Epithelial cell of esophagus (primary cell): ENCODE measurements at places on chromosomes 7 and 10.

DNA sequence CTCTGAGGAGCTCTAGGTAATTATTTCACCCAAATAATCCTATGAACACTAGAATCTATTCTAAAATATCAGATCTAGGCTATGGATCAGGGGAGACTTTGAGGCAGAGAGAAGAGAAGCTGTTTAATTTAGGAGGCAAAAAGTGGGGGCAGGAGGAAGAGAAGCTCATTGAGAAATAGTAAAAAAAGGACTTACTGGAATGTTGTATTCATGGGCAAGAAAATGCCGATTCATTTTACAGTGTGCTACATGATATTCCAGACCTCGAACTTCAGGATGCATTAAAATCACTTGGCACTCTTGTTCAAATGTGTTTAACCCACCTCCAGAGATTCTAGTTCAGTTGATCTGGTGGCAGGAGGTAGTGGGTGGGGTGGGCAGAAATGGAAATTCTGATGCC is 109.5 kb upstream of the ITGB1 start:
- DNase-seq = no peak

DNA sequence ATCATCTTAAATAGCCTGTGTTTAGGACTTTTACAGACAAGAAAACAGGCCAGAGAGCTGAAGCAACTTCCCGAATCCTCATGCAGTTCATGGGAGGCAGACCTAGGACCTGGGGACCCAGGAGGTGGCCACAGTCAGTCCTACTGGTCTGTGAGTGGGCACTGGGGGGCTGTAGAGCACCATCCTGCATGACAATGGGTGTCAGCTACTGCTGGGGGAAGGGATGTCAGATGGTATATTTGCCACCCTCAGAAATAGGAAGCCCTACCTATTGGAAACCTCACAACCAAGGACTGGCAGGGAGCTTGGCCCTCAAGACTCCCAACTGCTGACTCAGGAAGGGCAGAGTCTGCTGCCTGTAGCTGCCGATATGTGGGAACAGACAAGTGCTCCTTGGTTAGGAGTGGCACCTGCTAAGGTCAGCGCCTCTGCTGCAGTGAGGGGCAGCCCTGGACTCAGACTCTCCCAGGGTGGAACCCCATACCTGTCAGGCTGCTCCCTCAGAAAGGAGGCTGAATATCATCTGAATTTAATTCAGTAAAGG is 29.7 kb downstream of the OGDH start:
- DNase-seq = no peak

DNA sequence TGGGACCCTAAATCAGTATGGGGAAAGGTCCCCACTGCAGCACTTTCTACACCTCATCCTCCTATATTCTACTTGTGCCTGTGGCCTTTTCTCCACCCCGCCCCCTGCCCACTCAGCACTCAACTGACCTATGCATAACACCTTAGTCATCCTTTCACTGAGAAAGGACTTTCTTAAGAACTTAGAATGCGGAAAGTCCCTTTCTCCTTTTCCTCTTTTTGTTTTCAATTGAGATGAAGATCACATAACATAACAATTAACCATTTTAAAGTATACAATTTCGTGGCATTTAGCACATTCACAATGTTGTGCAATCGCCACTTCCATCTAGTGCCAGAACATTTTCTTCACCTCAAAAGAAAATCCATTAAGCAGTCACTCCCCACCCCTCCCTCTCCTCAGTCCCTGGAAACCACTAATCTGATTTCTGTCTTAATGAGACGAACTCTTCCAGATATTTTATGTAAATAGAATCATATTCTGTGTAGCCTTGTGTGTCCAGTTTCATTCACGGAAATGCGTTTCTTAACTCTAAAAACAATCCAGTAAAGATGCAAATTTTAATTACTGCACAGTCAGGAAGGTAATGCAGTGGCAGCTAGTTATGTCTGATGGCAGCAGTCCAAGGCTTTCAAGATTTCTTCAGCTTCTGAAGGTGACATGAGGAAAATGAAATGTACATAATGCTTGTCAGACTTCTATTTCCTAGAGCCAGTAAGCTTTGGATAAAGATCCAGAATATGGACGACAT is 41.7 kb downstream of the FAS start:
- DNase-seq = peak; percentile 93

DNA sequence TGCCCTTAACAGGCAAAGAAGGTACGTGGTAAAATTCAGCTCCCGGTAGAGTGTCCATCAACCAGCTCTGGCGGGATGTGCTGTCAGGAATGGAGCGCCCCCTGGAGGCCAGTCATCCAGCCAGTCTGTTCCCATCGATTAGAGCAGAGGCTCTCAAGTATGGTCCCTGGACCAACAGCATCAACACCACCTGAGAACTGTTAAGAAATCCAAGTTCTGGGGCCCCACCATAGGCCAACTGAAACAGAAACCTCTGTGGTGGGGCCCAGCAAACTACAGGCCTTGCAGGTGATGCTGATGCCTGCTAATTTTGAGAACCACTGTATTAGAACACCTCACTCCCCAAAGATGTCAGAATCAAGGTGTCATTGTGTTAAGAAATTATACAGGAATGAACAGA is 109.2 kb downstream of the DPY19L1 start:
- DNase-seq = peak; percentile 64
